ENCODE measurements at places on chromosomes 11 and 22.

GRCh38 chr11:129911298-129911697, 15.9 kb upstream of the NFRKB start:
- no peaks in the 10 kb centered on the region for H3K36me3 ChIP-seq
- no peak overlapping the region for H3K4me3 ChIP-seq
- no peak for DNase-seq
- no peaks in the 10 kb centered on the region for H3K27me3 ChIP-seq
- H3K27ac ChIP-seq, result no peak overlapping the region
- no peaks in the 10 kb centered on the region for H3K4me1 ChIP-seq

DNA sequence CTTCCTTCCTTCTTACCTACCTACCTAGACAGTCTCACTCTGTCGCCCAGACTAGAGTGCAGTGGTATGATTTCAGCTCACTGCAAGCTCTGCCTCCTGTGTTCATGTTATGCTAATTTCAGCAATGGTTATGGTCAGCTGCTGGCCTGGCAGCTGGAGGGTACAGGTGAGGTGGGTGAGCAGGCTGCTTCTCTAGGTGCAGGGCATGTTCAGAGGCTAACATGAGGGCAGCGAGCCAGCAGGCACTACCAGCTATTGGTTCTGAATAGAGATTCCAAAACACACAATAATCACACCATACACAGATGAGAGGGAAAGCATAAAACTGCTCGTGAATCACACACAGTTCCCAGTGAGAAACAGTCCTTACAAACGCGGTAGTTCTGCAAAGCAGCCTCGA, 48.7 kb upstream of the RFPL3 start:
- DNase-seq, result no peak
- no peaks in the 10 kb centered on the region for H3K36me3 ChIP-seq
- H3K4me1 ChIP-seq, result peaks cover 4% of the 10 kb centered on the region
- no peak overlapping the region for H3K27ac ChIP-seq
- no peak overlapping the region for H3K4me3 ChIP-seq
- H3K27me3 ChIP-seq, result peaks cover 7% of the 10 kb centered on the region

- H3K36me3 ChIP-seq, result no peaks in the 10 kb centered on the region
- no peak overlapping the region for H3K4me3 ChIP-seq
- H3K27me3 ChIP-seq, result peaks cover 3% of the 10 kb centered on the region
- H3K4me1 ChIP-seq, result no peaks in the 10 kb centered on the region
- peak overlapping the region; percentile 76 for H3K27ac ChIP-seq
- DNase-seq, result no peak
These were observed 12.4 kb upstream of the TIMP3 start for GRCh38 chr22:32788904-32789624.

GRCh38 chr22:46061501-46062231, 84.7 kb upstream of the WNT7B start:
- peaks cover 6% of the 10 kb centered on the region for H3K36me3 ChIP-seq
- H3K4me3 ChIP-seq, result no peak overlapping the region
- no peak overlapping the region for H3K27ac ChIP-seq
- H3K4me1 ChIP-seq, result no peaks in the 10 kb centered on the region

- DNase-seq, result no peak
- no peak overlapping the region for H3K27ac ChIP-seq
- H3K4me1 ChIP-seq, result peaks cover 4% of the 10 kb centered on the region
These were observed 130.6 kb downstream of the SPATA19 start for GRCh38 chr11:133714471-133715375.
